ENCODE measurements at places on chromosomes 2 and 18.

DNA sequence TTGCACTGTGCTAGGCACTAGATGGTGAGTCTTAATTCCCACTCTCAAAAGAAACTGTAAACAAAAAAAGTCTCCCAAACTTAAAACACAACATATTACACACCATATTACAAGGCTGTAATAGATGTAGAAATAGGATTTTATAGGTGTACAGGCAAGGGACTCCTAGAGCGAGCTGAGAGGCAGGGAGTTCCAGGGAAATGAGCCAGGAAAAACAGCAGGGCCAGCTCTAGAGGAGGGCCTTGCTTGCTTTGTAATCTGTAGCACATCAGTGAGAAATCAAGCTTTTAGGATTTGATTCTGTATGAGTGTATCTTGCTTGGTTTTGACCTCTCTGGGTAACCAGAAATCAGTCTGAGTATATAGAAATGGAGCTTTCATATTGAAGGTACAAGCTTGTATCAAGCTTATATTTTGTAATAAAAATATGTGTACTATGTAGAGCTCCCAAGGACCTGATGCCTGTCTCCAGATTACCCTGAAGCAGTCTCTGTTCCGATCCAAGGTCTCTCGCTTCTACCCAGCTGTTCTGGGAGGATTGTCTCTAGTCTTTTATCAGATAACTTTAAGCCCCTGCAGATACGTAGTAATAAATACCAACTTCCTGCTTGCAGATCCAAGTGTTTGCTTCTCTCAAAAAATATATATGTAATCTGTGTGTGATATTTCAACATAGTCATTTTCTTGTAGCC lies 73.0 kb downstream of the MYO1B start:
- DNase-seq, result no peak

- DNase-seq, result no peak
Measured at GRCh38 chr2:108925286-108925685, 63.7 kb downstream of the EDAR start.

DNA sequence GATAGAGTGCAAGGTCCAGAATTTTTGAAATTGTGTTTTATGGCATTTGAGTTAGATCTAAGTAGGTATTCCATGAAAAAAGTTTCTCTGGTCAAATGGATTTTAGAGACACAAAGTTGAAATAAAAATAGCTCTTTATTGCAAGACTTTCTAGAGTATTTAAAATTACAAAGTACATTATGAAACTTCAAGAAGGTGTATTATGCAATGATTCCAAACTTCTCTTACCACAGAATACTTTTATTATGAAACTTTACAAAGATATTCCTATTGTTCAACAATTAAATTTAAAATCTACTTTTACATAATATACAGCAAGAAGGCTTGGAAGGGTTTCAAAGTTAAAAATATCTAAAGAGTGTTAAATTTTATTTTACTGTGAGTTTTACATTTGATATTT lies 65.9 kb downstream of the CALCRL start:
- no peak for DNase-seq

- DNase-seq, result no peak
Measured at GRCh38 chr2:28270456-28271152, 122.1 kb upstream of the FOSL2 start.

- DNase-seq, result no peak
Measured at GRCh38 chr2:201357221-201357620, at the start of gene FLACC1. Gene FLACC1, minus strand, starts transcription at chr2:201357345. Its CDS starts 5,941 bp downstream, at chr2:201351404.

DNA sequence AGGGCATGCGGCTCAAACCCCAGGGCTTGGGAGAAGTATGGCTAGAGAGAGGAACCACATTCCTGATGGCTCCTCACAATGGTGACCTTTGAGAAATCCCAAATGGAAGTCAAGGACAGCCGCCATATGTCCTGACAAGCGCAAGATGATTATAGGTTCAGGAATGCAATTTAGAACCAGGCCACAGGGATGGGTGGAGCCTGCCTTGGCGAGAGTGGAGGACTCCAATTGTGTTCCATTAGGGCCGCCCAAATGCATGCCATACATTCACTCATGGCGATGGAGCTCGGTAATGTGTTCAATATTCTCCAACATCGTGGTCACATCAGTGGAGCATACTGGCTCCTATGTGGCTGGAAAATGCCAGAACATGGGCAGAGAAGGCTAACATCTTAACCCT lies 662.9 kb upstream of the ID2 start:
- DNase-seq, result no peak

DNA sequence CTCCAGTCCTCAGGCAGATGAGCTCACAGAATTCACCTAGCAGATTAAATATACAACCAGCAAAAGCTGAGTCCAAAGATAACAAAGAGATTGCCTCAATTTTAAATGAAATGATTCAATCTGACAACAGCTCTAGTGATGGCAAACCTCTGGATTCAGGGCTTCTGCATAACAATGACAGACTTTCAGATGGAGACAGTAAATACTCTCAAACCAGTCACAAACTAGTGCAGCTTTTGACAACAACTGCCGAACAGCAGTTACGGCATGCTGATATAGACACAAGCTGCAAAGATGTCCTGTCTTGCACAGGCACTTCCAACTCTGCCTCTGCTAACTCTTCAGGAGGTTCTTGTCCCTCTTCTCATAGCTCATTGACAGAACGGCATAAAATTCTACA lies 86.0 kb downstream of the PTRHD1 start:
- no peak for DNase-seq

GRCh38 chr18:34709750-34710441 lies at the start of gene DTNA:
Gene DTNA, plus strand, starts transcription at chr18:34710298. Its CDS starts 45,679 bp downstream, at chr18:34755977.
- DNase-seq, result no peak

DNA sequence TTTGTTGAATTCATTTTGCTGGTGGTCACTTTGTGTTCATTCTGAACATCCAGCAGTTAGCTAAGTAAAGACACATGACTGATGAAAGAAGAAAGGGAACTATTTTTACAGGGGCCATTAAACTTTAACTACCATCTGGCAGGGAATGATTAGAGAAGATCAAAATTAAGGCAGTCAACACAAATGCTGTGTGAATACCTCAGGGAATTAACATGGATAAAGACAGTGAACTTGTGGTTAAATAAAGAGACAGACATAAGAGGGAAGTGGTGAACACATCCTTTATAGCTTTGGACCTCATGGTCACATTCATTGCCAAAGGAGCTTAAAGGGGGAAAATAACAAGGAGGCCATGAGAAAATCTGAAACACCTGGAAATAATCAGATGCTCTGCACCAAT lies 52.6 kb upstream of the ATP5MC3 start:
- DNase-seq, result no peak

DNA sequence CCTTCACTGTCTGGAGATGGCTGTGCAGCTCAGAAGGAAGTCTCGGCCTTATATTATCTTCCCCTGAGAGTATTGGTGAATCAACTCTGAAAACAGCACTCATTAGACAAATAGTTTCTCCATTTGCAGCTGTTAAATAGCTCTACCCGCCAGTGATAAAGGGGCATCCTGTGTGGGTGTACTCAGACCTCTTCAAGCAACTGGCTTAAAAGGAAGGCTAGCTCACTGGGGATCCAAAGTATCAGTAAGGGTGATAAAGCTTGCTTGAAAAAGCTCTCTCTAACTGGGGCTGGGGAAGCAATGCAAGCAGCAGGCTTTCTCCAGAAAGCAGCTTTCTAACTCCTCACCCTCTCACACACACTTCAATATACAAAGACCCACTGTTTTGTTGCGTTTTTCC lies 64.9 kb upstream of the PSMD14 start:
- DNase-seq, result no peak

DNA sequence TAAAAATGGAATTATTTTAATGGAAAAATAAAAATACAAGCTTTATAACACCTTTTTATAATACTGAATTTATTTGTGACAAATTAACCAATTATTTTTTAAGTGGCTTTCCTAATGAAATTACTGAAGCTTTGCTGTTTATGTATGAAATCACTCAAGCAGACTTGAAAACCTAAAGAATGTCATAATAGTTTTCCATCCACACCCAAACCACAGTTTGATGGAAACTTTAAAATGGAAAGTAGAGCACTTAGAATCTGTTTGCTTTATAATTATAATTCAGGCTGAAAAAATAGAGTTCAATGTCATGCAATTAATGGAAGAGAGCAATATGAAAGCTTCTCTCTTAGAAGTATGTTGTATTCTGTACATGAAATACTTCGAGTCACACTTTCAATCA lies 31.6 kb upstream of the WDR75 start:
- DNase-seq, result no peak

- DNase-seq, result no peak
Measured at GRCh38 chr2:181958726-181959125, 26.9 kb upstream of the PPP1R1C start.
